ENCODE measurements at places on chromosomes 3 and 15. TPM values are rescaled to one million over a fixed set of nuclear protein-coding genes. Genes with fewer than 3 reads are reported as not detected.

The MYO1E gene
- total RNA-seq = 55.3 TPM

The CHCHD6 gene
- 24.6 TPM for total RNA-seq

The FANCD2OS gene
- not detected for total RNA-seq

The RRP9 gene
- 20.0 TPM for total RNA-seq

The CNTN4 gene
- total RNA-seq = 3.0 TPM

The LMAN1L gene
- not detected for total RNA-seq

GRCh38 chr3:11556851-11557644 lies 86.7 kb downstream of the VGLL4 start:
- H3K4me1 ChIP-seq = peaks cover 51% of the 10 kb centered on the region
- no peak overlapping the region for H3K4me3 ChIP-seq
- peak overlapping the region; percentile 23 for H3K27ac ChIP-seq
- no peaks in the 10 kb centered on the region for H3K36me3 ChIP-seq

GRCh38 chr3:153219146-153219545 lies 57.1 kb downstream of the RAP2B start:
- no peaks in the 10 kb centered on the region for H3K36me3 ChIP-seq
- H3K27me3 ChIP-seq = no peaks in the 10 kb centered on the region
- no peak overlapping the region for H3K4me3 ChIP-seq
- no peak for DNase-seq

- H3K36me3 ChIP-seq = no peaks in the 10 kb centered on the region
- no peaks in the 10 kb centered on the region for H3K27me3 ChIP-seq
- no peak for DNase-seq
- no peak overlapping the region for H3K4me3 ChIP-seq
Observed at GRCh38 chr3:23804441-23805209, 1.1 kb upstream of the UBE2E1 start.

- no peaks in the 10 kb centered on the region for H3K36me3 ChIP-seq
- peaks cover 19% of the 10 kb centered on the region for H3K4me1 ChIP-seq
- H3K4me3 ChIP-seq = no peak overlapping the region
- peak overlapping the region; percentile 35 for H3K27ac ChIP-seq
- DNase-seq = peak; percentile 38
- no peaks in the 10 kb centered on the region for H3K27me3 ChIP-seq
Observed at GRCh38 chr3:179666436-179667035, 13.7 kb downstream of the USP13 start.

DNA sequence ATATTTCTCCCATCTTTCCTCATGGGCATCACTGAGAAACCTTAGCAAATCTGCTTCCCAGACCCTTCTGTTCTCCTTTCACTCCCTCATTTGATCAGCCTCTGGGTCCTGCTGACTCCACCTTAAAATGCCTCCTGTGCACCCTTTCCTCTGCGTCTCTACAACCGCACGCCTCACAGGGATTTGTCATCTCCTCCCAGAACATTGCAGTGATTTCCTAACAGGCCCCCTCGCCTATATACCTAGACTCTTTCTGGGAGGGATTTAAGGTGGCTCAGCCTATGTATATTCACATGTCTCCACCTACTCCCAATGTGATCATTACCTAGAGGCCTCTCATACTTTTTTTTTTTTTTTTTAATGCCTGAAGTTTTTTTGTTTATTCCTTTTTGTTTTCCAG lies 69.2 kb downstream of the LIPC start:
- no peaks in the 10 kb centered on the region for H3K36me3 ChIP-seq
- no peaks in the 10 kb centered on the region for H3K4me1 ChIP-seq
- no peak for DNase-seq
- H3K27me3 ChIP-seq = no peaks in the 10 kb centered on the region
- H3K4me3 ChIP-seq = no peak overlapping the region

DNA sequence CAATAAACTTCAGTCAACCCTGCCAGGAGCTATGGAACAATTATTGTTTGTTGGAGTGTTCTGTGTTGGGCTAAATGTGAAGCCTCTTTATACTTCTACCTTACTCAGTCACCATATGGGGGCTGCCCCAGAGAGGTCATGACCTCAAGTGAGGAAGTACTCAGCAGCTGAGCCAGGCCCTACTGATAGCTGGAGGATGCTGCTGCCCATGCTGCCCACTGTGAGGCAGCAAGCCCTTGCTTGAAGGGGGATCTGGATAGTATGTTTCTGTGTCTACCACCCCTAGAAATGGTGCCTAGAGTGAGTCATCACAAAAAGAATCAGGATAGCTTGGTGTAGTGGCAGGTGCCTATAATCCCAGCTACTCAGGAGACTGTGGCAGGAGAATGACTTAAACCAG lies 4.5 kb upstream of the RPL24 start:
- no peak overlapping the region for H3K27ac ChIP-seq
- H3K27me3 ChIP-seq = no peaks in the 10 kb centered on the region
- no peak for DNase-seq
- H3K36me3 ChIP-seq = no peaks in the 10 kb centered on the region
- no peak overlapping the region for H3K4me3 ChIP-seq

DNA sequence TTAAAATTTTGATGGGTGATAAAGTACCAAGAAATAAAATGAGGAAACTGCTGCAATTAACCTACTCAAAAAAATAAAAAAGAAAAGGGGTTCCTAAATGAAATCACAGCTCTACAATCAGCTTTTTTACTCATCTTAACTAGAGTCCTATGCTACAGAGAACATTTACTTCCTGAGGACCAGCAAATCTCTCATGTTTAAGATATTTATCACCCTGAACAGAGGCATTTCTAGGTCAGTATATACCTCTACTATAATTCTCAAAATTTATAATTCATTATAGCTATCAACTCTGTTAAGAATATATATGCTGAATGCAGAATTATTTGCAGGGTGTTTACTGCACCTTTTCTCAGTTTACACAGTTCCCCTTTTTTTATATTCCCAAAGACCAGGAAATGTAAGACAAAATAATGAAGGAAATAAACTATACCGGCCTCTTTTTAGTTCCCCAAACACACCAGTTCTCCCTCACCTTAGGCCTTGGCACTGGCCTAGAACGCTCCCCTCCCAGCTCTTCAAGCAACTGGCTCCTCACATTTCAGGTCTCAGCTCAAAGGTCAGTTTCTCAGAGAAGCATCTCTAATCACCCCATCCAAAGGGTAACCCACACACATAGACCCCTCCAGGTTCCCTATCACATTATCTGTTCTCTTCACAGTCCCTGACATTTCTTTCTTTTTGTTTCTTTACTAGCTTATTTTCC lies 71.1 kb downstream of the LRRFIP2 start:
- H3K27ac ChIP-seq = no peak overlapping the region
- H3K4me1 ChIP-seq = peaks cover 2% of the 10 kb centered on the region
- no peaks in the 10 kb centered on the region for H3K36me3 ChIP-seq
- DNase-seq = no peak
- H3K4me3 ChIP-seq = no peak overlapping the region

DNA sequence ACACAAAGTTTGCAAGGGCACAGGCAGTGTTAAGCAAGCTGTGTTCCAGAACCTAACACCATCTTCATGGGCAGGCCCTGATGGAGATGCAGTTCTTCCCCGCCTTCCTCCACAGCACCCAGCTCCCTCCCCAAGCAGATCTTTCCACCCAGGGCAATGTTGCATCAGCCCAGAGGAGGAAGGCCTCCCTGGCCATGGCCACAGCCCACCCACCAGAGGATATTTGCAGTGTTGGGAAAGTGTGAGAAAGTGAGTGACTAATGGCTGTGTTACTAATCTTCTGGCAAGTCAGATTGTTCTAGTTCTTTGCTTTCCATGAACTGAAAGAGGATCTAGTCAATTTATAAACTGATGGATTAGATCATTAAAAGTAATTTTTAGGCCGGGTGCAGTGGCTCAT lies 42.0 kb upstream of the ATP10A start:
- no peaks in the 10 kb centered on the region for H3K27me3 ChIP-seq
- no peak overlapping the region for H3K4me3 ChIP-seq
- no peak for DNase-seq
- H3K36me3 ChIP-seq = no peaks in the 10 kb centered on the region

GRCh38 chr3:123300583-123300982 lies 98.8 kb downstream of the SEC22A start:
- H3K27me3 ChIP-seq = no peaks in the 10 kb centered on the region
- no peak overlapping the region for H3K4me3 ChIP-seq
- no peaks in the 10 kb centered on the region for H3K4me1 ChIP-seq
- H3K27ac ChIP-seq = no peak overlapping the region
- peak; percentile 5 for DNase-seq

- H3K4me1 ChIP-seq = no peaks in the 10 kb centered on the region
- no peak for DNase-seq
- H3K27me3 ChIP-seq = no peaks in the 10 kb centered on the region
Observed at GRCh38 chr3:190586631-190587011, 72.7 kb downstream of the IL1RAP start.

- no peak overlapping the region for H3K27ac ChIP-seq
- no peak for DNase-seq
- no peak overlapping the region for H3K4me3 ChIP-seq
- H3K4me1 ChIP-seq = no peaks in the 10 kb centered on the region
- H3K27me3 ChIP-seq = no peaks in the 10 kb centered on the region
- H3K36me3 ChIP-seq = no peaks in the 10 kb centered on the region
Observed at GRCh38 chr3:6962801-6963200, 101.9 kb downstream of the GRM7 start.

DNA sequence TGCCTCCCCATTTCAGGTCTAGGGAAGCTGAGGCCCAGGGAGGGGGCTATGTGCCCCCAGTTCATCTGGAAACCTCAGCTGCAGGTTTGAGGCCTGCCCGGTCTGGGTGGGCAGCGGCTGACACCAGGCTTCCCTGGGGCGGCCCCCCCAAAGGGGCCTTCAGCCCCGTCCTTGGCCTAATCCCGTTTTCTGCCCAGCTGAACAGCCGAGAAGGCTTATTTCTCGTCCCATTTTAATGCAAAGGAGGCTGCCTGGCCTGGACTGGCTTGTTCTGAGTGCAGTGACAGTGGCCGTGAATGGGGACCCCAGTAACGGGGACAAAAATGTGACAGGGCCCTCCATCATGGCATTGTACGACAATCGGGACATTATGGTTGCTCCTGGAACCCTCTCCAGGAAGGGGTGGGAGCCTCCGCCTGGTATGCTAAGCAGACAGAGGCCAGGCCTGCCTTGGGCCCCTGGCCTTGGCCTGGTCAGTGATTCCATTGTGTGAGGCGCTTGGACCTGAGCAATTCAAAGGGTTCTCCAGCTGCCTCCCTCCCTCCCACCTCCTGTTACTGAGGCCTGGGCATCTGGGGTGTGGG lies 93.9 kb downstream of the WNT7A start:
- DNase-seq = no peak
- H3K4me3 ChIP-seq = no peak overlapping the region
- no peaks in the 10 kb centered on the region for H3K27me3 ChIP-seq

DNA sequence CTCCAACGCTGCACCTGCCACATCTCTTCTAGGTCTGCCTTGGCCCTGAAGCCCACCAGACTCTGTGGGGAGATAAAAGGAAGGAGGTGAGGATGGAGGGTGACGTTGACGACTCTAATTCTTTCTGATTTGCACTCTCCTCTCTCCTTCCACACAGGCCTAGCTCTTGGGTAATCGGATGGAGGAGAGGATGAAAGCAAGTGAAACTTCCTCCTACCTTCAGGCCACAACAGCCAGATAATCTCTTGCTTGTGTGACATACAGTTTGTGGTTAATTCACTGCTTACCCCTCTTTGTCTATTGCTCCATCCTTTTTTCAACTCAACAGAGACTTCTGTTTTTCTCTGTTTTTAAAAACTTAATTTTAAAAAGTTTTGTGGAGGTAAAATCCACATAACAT lies 208.1 kb downstream of the SV2B start:
- no peak overlapping the region for H3K4me3 ChIP-seq
- H3K4me1 ChIP-seq = no peaks in the 10 kb centered on the region
- H3K27ac ChIP-seq = no peak overlapping the region
- no peaks in the 10 kb centered on the region for H3K36me3 ChIP-seq
